ENCODE measurements at places on chromosomes 1 and 21. TPM values are rescaled to one million over a fixed set of nuclear protein-coding genes. Genes with fewer than 3 reads are reported as not detected.

GRCh38 chr1:101745551-101746270 lies 251.0 kb downstream of the OLFM3 start:
- H3K4me1 ChIP-seq, result no peaks in the 10 kb centered on the region
- no peaks in the 10 kb centered on the region for H3K27me3 ChIP-seq
- no peaks in the 10 kb centered on the region for H3K36me3 ChIP-seq
- DNase-seq, result no peak

LHX8 gene
- not detected for total RNA-seq

GRCh38 chr21:27761623-27762022 lies 794.7 kb upstream of the ADAMTS5 start:
- DNase-seq, result no peak
- H3K4me3 ChIP-seq, result no peak overlapping the region
- no peaks in the 10 kb centered on the region for H3K27me3 ChIP-seq
- H3K27ac ChIP-seq, result peak overlapping the region; percentile 11
- H3K36me3 ChIP-seq, result no peaks in the 10 kb centered on the region

DNA sequence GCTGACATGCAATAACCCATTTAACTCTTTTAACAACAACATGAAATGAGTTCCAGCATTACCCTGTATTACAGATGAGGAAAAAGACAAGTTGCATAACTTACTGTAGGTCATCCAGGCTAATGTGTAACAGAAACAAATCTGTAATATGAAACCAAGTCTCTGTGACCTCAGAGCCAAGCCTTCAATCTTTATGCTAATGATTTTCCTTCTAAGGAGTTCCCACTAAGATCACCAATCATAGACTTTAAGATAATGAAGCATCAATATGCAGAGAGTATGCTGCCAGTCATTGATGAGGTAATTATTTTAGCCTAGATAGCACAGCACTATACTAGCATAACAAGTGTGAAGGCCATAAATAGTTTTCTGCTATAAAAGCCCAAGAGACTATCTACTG lies 35.6 kb upstream of the RNPC3 start:
- H3K4me1 ChIP-seq, result no peaks in the 10 kb centered on the region
- no peak overlapping the region for H3K4me3 ChIP-seq
- no peak overlapping the region for H3K27ac ChIP-seq
- no peak for DNase-seq
- H3K27me3 ChIP-seq, result no peaks in the 10 kb centered on the region

GRCh38 chr1:240575981-240576662 lies 35.8 kb downstream of the GREM2 start:
- no peak overlapping the region for H3K4me3 ChIP-seq
- no peak overlapping the region for H3K27ac ChIP-seq
- no peaks in the 10 kb centered on the region for H3K27me3 ChIP-seq

- H3K4me1 ChIP-seq, result peaks cover 12% of the 10 kb centered on the region
- H3K36me3 ChIP-seq, result no peaks in the 10 kb centered on the region
- H3K27me3 ChIP-seq, result no peaks in the 10 kb centered on the region
- no peak overlapping the region for H3K27ac ChIP-seq
- no peak overlapping the region for H3K4me3 ChIP-seq
Observed at GRCh38 chr1:56390232-56390867, 189.0 kb downstream of the PLPP3 start.

DNA sequence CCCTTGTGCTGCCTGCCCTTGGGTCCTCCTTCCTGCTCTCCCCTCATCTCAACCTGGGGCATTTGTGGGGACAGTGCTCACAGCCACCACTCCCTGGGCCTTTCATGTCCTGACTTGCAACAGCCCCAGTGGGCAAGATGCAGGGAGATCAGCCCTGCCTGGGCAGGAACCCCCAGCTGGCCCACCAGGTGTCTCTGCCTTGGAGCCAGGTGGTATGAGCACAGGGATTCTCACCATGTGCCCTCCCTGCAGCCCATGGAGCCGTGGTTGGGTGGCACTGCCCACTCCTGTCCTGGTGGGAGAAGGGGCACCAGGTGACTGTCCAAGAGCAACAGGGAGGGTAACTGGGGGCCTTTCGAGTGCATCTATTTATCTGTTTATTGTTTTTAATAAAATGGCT lies 100.4 kb downstream of the AJAP1 start:
- H3K4me1 ChIP-seq, result no peaks in the 10 kb centered on the region
- H3K27ac ChIP-seq, result no peak overlapping the region
- no peak for DNase-seq
- no peak overlapping the region for H3K4me3 ChIP-seq
- no peaks in the 10 kb centered on the region for H3K27me3 ChIP-seq

- no peak overlapping the region for H3K27ac ChIP-seq
- no peaks in the 10 kb centered on the region for H3K4me1 ChIP-seq
- H3K4me3 ChIP-seq, result no peak overlapping the region
- no peaks in the 10 kb centered on the region for H3K36me3 ChIP-seq
- no peaks in the 10 kb centered on the region for H3K27me3 ChIP-seq
Observed at GRCh38 chr21:42437786-42438185, 34.1 kb downstream of the UBASH3A start.

DNA sequence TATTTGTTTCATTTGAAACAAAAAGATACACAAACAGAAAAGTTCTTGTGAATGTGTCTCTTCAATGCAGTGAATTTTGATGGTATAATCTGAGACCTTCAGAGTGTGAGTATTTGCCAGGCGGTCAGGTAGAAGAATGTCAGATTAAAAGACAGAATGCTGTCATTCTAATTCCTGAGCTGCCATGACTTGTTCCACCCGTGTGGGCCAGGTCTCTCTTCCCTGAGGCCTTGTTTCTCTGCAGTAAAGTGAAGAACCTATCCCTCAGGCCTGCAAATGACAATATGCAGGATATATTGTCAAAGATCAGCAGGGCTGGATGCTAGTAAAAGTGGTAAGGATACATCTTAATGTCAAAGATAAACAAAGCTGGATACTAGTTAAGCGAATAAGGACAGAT lies 111.4 kb downstream of the ZP4 start:
- H3K4me1 ChIP-seq, result no peaks in the 10 kb centered on the region
- H3K36me3 ChIP-seq, result no peaks in the 10 kb centered on the region
- no peak for DNase-seq
- H3K4me3 ChIP-seq, result no peak overlapping the region
- H3K27me3 ChIP-seq, result no peaks in the 10 kb centered on the region
- no peak overlapping the region for H3K27ac ChIP-seq

DNA sequence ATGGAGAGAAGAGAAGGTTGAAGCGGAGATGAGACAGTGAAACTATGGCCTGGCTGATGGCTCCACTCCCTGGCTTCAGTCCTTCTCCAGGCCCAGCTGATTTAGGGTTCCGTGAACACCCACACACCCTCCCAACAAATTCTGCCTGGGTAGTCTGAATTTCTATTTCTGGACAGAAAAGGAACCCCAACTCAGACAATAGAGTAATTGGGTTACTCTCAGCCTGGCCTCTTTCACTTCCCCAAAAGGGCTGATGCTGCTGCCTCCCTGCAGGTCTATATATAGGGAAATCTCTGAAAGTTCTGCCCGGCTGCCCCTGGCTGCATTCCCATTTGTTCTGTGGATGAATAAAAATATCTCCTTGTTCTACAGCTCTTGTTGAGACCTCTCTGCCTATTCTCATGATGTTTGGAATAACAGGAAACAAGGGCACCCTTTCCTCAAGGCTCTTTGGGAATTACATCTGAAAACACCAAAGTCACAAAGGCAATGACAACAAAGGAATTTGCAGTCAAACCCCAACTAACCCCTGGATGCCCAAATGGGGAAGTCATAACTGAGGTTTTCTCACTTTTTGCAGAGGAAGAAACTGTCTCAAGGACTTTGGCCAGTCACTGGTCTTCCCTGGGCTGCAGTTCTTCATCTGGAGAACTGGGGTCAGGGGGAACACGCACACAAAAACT lies 11.4 kb upstream of the ZSCAN20 start:
- H3K4me1 ChIP-seq, result peaks cover 6% of the 10 kb centered on the region
- no peaks in the 10 kb centered on the region for H3K27me3 ChIP-seq
- H3K36me3 ChIP-seq, result no peaks in the 10 kb centered on the region
- H3K27ac ChIP-seq, result peak overlapping the region; percentile 39

GRCh38 chr1:39631361-39632322 lies 7.8 kb downstream of the HEYL start:
- H3K4me1 ChIP-seq, result peaks cover 14% of the 10 kb centered on the region
- H3K27ac ChIP-seq, result no peak overlapping the region
- H3K27me3 ChIP-seq, result no peaks in the 10 kb centered on the region
- no peaks in the 10 kb centered on the region for H3K36me3 ChIP-seq
- peak overlapping the region; percentile 35 for H3K4me3 ChIP-seq

CD1B gene
- total RNA-seq, result not detected

ZNF683 gene
- not detected for total RNA-seq

DNA sequence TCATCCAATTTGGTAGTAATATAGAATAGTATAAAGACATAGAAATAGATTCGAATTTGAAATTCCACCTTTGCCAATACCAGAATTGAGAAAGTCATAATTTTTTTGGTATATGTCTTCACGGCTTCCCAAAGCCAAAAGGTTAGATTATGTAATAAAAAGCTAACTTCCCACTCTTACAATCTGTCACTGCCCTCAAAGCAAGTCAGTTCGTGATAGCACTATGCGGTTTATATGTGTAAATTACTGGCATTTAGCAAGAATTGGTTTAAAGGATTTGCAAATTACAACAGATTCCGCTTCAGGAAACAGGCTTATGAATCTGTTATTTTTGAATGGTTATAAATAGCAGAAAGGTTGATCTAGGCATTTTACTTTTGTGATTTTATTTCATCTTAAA lies 679.4 kb upstream of the ADGRL2 start:
- no peak overlapping the region for H3K27ac ChIP-seq
- H3K27me3 ChIP-seq, result no peaks in the 10 kb centered on the region
- DNase-seq, result no peak
- no peak overlapping the region for H3K4me3 ChIP-seq
- H3K4me1 ChIP-seq, result no peaks in the 10 kb centered on the region

C1QTNF12 gene
- not detected for total RNA-seq

ACTL8 gene
- total RNA-seq, result not detected

DNA sequence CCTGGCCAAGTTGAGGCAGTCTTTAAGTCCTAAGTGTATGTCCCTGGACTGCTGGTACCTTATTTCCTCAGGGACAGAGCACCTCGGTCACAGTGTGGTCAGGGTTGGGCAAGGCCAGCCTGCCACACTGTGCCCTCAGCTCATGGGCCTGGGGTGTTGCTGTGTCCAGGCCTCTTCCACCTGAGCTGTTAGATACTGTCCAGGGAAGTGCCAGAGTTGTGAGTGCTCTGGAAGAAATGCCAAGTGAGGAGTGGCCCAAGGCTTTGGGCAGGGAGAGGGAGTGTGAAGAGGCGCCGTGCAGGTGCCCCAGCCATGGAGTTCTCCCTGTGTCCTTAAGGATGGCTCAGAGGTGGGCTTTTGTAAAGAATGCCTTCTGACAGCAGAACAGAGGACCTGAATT lies 15.3 kb downstream of the URB2 start:
- no peak overlapping the region for H3K4me3 ChIP-seq
- H3K4me1 ChIP-seq, result no peaks in the 10 kb centered on the region
- no peak overlapping the region for H3K27ac ChIP-seq

- no peaks in the 10 kb centered on the region for H3K36me3 ChIP-seq
- DNase-seq, result peak; percentile 42
- H3K27me3 ChIP-seq, result no peaks in the 10 kb centered on the region
- H3K27ac ChIP-seq, result peak overlapping the region; percentile 87
- no peak overlapping the region for H3K4me3 ChIP-seq
Observed at GRCh38 chr1:159008744-159009188, 941 bp upstream of the IFI16 start.

MARK1 gene
- 1.2 TPM for total RNA-seq

DNA sequence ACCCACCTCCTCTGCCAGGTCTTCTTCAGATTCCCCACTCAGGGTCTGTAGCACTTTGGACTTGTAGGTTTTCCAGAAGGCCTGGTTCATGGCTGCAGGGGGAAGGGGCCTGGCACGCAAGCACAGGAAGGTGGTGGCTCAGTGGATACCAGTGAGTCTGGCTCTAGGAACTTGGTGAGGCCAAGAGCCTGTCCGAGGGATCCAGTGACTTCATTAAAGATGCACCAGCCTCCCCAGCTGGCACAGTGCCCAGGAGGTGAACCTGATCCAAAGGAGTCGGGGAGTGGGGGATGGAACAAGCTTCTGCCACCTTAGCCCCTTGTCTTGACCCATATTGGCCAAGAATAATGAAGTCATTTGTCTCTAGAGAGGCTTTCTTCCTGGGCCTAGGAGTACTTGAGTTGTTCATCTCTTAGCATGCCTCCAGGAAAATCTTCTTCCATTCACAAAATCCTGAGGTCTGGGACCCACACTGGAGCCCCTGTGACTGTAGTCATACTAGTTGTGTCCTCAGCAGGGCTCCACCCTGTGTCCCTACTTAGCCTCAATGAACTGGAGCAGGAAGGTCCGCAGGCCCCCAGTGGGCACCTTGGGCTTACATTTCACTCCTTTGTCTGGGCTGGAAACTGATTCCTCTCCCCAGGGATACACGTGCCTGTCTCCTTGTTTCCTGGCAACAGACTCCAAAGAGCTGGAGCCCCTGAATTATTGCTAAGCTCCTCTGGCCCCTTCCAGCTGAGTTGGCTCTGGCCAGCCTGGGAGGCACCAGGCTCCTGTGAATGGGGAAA lies at the start of gene C1orf232:
Gene C1orf232, minus strand, starts transcription at position 554 of the 788 bp plus-strand sequence. Its CDS starts 464 bp downstream, at position 90.
- peak within 1 kb of the TSS; percentile 78 for H3K27ac ChIP-seq
- no peaks in the 10 kb centered on the region for H3K27me3 ChIP-seq
- H3K4me1 ChIP-seq, result peaks cover 26% of the 10 kb centered on the region
- peak within 1 kb of the TSS; percentile 73 for H3K4me3 ChIP-seq
- no peaks in the 10 kb centered on the region for H3K36me3 ChIP-seq

- H3K4me3 ChIP-seq, result no peak overlapping the region
- H3K36me3 ChIP-seq, result no peaks in the 10 kb centered on the region
- DNase-seq, result no peak
- peaks cover 19% of the 10 kb centered on the region for H3K27me3 ChIP-seq
- H3K4me1 ChIP-seq, result peaks cover 40% of the 10 kb centered on the region
Observed at GRCh38 chr21:42651515-42652401, 1.7 kb upstream of the PDE9A start.

- H3K4me3 ChIP-seq, result no peak overlapping the region
- no peaks in the 10 kb centered on the region for H3K36me3 ChIP-seq
- H3K27me3 ChIP-seq, result no peaks in the 10 kb centered on the region
- no peaks in the 10 kb centered on the region for H3K4me1 ChIP-seq
Observed at GRCh38 chr1:181664543-181664942, 181.2 kb downstream of the CACNA1E start.

DNA sequence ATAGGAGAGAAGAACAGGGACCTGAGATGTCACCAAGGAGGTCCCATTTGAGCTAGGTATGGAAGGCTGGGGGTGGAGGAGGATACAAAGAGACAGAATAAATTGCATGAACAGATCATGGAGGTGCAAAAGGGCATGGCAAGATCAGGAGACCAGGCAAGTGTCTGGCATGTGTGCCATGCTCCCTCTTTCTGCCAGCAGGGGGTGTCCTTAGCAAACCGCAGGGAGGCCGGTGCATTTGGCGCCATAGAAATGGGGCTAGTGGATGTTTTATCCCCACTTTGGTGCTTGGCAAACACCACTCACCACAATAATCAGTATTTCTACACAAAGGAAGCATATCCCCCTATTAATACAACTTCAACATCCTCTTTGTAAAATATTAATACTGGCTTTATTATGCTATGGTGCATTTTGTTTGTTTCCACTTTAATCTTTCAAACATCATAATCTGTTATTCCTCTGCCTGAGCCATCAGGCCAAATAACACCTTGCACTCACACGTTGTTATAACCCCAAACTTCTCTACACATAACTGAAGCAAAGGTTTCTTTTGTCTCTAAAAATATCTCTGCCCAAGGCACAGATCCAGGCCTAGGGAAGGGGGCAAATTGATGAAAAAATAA lies 25.9 kb downstream of the S100A6 start:
- DNase-seq, result no peak
- H3K4me3 ChIP-seq, result no peak overlapping the region
- no peaks in the 10 kb centered on the region for H3K4me1 ChIP-seq

CCDC190 gene
- 4.2 TPM for total RNA-seq

- no peaks in the 10 kb centered on the region for H3K27me3 ChIP-seq
- peaks cover 5% of the 10 kb centered on the region for H3K36me3 ChIP-seq
- DNase-seq, result peak; percentile 83
- H3K4me1 ChIP-seq, result peaks cover 14% of the 10 kb centered on the region
Observed at GRCh38 chr21:36149788-36150711, 6.6 kb upstream of the DOP1B start.

FCGR3A gene
- 80.7 TPM for total RNA-seq
